ENCODE measurements at places on chromosomes 13 and 19. TPM values are rescaled to one million over a fixed set of nuclear protein-coding genes. Genes with fewer than 3 reads are reported as not detected.
A peak's percentile ranks its signal among the peaks of the same experiment; 100 is the strongest.

LMTK3 gene
- total RNA-seq, result 0.67 TPM

DNA sequence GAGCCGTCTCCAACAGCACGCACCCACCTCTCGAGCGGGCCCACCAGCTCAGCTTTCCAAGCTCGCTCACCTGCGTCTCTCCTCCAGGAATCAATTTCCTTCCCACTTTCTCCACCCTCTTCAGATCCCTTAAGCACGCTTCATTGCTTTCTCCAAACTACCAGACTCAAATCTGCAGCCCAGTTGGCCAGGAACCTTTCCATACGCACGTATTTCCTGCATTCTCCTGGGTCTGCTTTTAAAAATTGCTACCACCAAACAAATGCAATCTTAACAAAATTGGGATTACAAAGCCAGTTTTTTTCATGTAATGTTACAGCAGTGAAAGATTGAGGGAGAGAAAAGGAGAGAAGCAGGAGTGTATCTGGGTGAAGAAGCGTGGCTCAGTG is 1.5 kb downstream of the ENOX1 start:
- H3K36me3 ChIP-seq, result no peaks in the 10 kb centered on the region
- no peaks in the 10 kb centered on the region for H3K27me3 ChIP-seq
- no peak overlapping the region for H3K27ac ChIP-seq
- DNase-seq, result no peak
- H3K4me3 ChIP-seq, result peak overlapping the region; percentile 88

- H3K4me3 ChIP-seq, result no peak overlapping the region
- H3K27me3 ChIP-seq, result no peaks in the 10 kb centered on the region
- H3K4me1 ChIP-seq, result peaks cover 25% of the 10 kb centered on the region
- H3K27ac ChIP-seq, result no peak overlapping the region
- no peak for DNase-seq
- peaks cover 44% of the 10 kb centered on the region for H3K36me3 ChIP-seq
These were observed 2.8 kb downstream of the ZNF20 start for GRCh38 chr19:12137221-12137940.

DNA sequence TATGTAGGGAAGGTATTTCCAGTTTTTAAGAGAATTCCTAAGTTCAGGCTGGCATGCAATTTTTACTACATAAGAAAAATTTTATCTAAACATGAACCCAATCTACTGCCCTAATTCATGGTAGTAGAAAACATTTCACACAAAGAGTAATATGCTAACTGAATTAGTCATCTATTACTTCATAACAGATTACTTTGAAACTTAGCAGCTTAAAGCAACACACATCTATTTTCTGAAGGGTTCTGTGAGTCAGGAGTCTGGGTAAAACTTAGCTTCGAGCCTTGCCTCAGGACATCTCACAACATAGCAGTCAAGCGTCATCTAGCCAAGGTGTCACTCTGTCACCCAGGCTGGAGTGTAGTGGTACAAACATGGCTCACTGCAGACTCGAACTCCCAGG is 537.5 kb downstream of the DCT start:
- H3K4me1 ChIP-seq, result peaks cover 15% of the 10 kb centered on the region
- H3K4me3 ChIP-seq, result no peak overlapping the region
- H3K27ac ChIP-seq, result no peak overlapping the region
- no peaks in the 10 kb centered on the region for H3K36me3 ChIP-seq

GRCh38 chr19:1811472-1811894 is 593 bp downstream of the ATP8B3 start:
- H3K27ac ChIP-seq, result peak overlapping the region; percentile 49
- no peaks in the 10 kb centered on the region for H3K27me3 ChIP-seq
- H3K4me3 ChIP-seq, result peak overlapping the region; percentile 52
- peaks cover 15% of the 10 kb centered on the region for H3K4me1 ChIP-seq
- H3K36me3 ChIP-seq, result peaks cover 1% of the 10 kb centered on the region

All from chondrocyte (in vitro differentiated cells).